Glutamatergic neuron (in vitro differentiated cells): ENCODE measurements at places on chromosomes 13 and 19.

DNA sequence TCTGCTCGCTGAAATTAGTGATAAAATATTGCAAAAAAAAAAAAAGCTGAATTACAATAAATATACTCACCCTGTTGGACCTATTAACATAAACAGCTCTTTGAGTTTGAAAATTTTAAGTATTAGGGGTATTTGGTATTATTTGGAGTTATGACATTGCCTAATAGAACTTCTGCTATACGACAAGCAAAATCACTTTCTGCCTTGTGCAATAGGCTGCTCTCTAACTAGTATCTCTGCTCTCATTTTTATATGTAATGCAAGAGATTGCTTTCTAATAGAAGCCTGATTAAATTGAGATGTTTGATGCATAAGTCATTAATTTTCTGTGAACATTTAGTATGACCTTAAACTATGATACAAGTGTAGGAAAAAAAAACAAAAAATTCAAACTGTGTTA, 5.3 kb downstream of the RGS9BP start:
- no peak for DNase-seq

- no peak for DNase-seq
These were observed 4.3 kb upstream of the LGALS4 start for GRCh38 chr19:38817081-38817480.

GRCh38 chr13:43470610-43471009, 316.2 kb downstream of the ENOX1 start:
- no peak for DNase-seq

DNA sequence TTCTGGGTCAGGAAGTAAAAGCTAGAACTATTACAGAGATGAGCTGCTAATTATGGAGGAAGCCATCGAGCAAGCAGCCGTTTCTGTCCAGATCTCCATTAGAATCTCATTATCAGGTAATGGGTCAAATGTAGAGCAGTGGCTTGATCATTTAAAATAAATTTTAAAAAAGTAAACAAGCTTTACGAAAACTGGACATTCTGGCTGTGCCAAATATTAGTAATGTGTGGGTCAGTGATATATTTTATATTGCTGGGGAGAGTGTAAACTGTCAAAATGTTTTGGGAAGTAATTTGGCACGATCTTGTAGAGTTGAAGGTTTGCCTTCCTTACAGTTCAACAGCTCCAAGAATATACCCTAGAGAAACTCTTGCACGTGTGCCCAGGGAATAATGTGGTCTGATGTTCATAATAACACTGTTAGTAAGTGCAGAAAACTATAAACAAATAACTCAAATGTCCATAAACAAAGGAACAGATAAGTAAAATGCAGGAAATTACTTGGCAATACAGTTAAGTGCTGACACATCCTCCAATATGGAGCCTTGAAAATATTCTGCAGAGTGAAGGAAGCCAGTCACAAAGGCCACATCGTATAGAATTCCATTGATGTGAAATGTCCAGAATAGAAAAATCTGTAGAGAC, 127.2 kb upstream of the UBL3 start:
- no peak for DNase-seq

DNA sequence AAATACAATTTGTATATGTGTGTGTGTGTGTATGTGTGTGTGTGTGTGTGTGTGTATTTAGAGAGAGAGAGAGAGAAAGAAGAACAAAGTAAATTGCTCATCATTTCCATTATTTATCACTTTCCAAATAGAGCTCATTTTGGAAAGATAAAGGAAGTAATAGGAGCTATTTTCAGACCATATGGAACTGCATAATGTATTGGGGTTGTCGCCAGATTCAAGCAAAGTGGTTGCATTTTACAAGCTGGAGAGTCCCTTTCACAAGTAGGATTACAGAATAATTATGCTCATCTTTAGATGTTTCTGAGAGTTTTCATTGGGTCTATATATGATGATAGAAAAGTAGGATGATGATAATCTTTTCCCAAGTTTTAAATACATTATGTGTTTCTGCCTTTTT, 842.7 kb upstream of the SLC10A2 start:
- no peak for DNase-seq

- no peak for DNase-seq
These were observed 344.3 kb upstream of the SGCG start for GRCh38 chr13:22836475-22836874.

DNA sequence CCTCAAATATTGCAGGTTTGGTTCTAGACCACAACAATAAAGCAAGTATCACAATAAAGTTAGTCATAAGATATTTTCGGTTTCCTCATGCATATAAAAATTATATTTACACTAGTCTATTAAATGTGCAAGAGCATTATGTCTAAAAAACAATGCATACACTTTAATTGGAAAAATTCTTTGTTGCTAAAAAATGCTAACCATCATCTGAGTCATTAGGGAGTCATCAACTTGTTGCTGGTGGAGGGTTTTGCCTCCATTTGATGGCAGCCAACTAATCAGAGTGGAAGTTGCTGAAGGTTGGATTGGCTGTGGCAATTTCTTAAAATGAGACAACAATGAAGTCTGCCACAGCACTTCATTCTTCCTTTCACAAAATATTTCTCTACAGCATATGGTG, 422.3 kb upstream of the GPC6 start:
- DNase-seq: no peak

DNA sequence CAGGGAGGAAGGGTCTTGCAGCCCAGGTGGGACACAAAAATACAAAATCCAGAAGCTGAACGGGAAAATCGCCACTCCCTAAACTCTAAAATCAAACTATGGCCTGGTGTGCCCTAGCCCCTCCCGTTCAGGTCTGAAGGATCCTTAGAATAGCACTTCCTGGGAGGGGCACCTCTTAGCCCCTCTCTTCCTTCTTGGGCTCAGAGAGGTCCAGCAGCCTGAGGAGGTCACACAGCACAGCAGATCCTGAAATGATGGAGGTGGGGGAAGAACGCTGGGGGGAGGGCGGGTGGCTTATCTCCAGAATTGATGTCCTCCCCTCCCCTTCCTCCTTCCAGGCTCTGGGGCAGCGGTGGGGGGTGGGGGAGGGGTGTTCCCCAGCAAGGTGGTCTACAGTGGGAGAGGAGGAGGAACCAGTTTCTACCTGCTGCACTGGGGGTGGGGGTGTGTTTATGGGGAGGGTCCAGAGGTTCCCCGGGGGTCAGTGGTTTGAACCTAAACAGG, 1.9 kb downstream of the DIRAS1 start:
- no peak for DNase-seq

DNA sequence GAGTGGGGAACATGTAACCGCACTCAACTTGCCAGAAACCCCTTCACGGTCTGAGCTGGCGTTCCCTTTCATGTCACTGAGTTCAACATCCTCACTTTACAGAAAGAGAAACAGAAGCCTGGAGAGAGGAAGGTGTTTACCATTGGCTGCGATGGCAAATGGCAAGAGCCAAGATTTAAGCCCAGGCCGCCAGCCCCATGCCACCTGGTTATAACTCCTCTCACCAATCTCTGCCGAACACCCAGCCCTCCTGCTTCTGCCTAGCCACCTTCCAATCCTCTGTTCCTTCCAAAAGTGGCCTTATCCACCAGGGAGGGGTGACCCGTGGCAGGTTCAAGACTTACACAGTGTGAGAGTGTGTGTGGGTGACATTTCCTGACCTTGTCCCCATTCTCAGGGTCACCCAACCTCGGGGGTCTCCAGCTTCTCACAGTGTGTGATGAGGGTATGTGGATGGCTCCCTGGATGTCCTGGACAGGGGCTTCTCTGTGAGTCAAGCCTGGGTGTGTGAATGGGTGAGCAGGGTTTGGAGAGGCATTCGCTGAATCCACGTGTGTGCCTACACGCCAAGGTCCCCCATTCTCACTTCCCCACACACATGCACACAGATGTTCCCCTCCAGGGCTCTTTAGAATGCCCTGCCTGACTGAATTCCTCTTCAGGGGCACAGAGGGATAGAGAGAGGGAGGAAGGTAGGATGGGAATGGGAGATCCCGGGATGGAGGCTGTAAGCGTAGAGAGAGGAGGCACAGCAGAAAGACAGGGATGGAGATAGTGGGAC, 1.2 kb downstream of the CADM4 start:
- DNase-seq: no peak

GRCh38 chr13:112260108-112261055, 115.8 kb upstream of the SPACA7 start:
- DNase-seq: no peak

GRCh38 chr13:114056205-114057013, 76.0 kb downstream of the RASA3 start:
- no peak for DNase-seq

DNA sequence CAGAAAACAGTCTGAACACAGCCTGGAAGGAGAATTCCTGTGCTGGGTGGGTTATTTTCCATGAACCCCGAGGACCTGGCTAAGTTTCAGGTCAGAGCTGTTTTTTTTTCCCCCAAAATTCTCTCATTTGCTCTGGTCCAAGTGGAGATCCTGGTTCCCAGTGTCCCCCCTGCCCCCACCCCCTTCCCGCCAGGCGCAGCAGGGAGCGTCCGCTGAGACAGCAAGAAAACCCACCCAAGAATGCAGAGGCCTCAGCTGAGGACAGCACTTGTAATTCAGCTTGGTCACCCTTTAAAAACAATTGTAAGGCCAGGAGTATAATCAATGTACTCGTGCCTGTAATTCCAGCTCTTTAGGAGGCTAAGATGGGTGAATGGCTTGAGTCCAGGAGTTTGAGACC, 11.4 kb upstream of the TSPAN16 start:
- DNase-seq: no peak

- DNase-seq: no peak
These were observed 18.7 kb upstream of the AMER2 start for GRCh38 chr13:25190771-25191170.

- no peak for DNase-seq
These were observed 92.8 kb upstream of the FARP1 start for GRCh38 chr13:98050041-98050466.

DNA sequence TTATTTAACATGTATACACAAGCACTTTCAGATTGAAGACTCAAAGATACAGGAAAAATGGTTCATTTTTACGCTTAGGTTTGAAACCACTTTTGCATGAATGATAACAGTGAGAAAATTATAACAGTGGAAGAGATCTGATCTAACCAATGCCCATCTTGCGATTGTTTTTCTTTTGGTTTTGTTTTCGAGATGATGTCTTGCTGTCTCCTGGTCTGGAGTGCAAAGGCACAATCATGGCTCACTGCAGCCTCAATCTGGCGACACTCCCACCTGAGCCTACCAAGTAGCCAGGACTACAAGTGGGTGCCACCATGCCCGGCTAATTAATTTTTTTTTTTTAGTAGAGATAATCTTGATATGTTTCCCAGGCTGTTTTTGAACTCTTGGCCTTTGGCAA, 10.2 kb upstream of the EID2 start:
- no peak for DNase-seq

DNA sequence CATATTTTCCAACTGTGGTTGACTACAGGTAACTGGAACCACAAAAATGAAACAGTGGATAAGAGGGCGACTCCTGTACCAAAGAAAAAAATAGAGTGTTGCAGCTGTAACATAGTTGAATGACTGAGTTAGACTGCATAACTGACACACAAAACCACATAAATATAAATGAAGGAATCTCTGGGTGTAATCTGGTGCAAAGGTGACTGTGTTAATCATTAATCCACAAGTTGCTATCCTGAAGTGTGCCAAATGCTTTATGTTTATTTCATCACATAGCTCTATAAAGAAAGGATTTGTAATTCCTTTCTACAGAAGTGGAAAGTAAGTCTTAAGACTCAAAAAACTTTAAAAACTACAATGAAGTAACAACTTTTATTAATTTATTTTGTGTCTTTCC, 6.0 kb upstream of the GJB2 start:
- DNase-seq: no peak

DNA sequence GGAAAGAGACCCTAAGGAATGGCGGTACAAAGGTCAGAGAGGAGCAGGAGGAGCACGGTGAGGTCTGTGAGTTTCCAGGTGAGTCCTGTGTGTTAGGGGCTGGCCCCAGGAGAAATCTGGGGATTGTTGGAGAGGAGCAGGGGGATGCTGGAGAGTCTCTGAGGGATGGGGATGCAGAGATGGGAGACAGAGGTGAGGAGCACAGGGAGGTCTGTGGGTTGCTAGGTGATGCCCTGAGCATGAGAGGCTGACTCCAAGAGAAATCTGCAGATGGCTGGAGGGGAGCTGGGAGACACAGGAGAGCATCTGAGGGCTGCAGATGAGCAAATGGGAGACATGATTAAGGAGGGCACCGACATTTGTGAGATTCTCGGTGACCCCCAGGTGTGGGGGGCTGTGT, 4.1 kb upstream of the ZNF229 start:
- no peak for DNase-seq

GRCh38 chr19:52170304-52170703, 1.1 kb downstream of the ZNF836 start:
- DNase-seq: no peak

DNA sequence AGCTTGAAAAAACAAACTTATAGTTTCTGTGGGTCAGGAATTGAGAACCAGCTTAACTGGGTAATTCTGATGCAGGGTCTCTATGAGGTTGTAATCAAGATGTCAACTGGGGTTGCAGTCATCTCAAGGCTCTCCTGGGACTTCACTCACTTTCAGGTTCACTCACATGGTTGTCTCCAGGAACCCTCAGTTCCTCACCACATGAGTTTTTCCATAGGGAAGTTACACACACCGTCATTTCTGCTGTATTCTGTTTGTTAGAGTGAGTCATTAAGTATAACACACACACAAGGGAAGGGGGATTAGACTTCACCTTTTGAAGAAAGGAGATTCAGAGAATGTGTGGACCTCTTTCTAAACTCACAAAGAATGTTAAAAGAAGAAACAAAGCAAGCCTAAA, 34.9 kb upstream of the MLNR start:
- no peak for DNase-seq

- DNase-seq: no peak
These were observed 48.2 kb upstream of the PEPD start for GRCh38 chr19:33569821-33570220.

GRCh38 chr13:65638572-65639168, 1591.5 kb downstream of the PCDH9 start:
- DNase-seq: no peak

GRCh38 chr19:55753401-55753800, 5.5 kb upstream of the RFPL4A start:
- DNase-seq: no peak

GRCh38 chr19:31595521-31595920, 246.3 kb upstream of the TSHZ3 start:
- no peak for DNase-seq

GRCh38 chr13:73717632-73718031, 416.6 kb downstream of the KLF12 start:
- no peak for DNase-seq

DNA sequence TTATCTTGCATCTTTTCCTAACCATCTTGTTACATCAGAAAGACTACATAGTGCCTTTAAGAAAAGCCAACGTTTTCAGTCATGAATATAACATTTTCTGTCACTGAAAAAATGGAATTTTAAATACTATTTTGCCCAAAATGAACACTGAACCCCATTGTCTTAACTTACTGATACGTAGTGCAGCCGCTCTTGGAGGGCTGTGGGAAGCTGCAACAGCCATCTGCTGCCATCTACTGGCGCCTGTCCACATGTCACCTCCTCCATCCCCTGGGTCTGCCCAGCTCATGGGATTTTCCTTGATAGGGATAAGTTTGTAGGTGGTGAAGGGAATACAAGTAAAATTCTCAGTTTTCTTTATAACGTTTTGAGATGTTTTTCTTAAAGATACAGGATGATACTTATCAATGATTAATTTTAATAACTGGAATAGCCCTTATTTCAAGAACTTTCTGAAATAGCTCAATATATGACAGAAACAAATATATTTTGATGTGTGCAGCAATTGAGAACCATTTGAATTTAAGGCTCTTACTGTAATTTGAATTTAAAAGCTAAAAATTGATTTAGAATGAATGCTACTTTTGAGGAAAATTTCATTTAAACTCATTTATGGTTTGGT, 73.7 kb downstream of the GGACT start:
- DNase-seq: peak; percentile 87
